NK-92 treated with Interleukin-12 subunit alpha and Interleukin-12 subunit beta, amount 100 ng/mL, for 24 hours (cell line): ENCODE measurements at places on chromosomes 5 and 9.

DNA sequence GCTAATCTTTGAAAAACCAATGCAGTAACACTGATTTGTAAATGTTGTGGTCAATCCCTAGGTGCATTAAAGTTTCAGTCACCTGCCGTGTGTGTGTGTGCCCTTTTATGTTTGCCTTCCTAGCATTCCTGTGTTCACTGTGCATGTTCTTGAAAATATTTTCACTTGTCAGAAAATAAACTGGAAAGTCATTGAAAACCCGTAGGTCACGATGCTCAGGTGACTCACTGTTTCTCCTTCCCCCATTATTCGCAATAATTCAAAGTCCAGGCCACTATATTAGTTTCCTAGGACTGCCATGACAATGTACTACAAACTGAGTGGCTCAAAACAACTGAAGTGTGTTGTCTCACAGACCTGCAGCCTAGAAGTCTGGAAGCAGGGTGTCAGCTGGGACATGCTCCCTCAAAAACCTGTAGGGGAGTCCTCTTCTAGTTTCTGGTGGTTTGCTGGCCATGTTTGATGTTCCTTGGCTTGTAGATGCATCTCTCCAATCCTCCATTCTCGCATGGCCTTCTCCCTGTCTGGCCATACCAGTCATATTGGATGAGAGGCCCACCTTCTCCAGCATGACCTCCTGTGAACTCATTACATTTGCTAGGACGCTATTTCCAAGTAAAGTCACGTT, 29.3 kb downstream of the MARVELD2 start:
- no peak for DNase-seq

DNA sequence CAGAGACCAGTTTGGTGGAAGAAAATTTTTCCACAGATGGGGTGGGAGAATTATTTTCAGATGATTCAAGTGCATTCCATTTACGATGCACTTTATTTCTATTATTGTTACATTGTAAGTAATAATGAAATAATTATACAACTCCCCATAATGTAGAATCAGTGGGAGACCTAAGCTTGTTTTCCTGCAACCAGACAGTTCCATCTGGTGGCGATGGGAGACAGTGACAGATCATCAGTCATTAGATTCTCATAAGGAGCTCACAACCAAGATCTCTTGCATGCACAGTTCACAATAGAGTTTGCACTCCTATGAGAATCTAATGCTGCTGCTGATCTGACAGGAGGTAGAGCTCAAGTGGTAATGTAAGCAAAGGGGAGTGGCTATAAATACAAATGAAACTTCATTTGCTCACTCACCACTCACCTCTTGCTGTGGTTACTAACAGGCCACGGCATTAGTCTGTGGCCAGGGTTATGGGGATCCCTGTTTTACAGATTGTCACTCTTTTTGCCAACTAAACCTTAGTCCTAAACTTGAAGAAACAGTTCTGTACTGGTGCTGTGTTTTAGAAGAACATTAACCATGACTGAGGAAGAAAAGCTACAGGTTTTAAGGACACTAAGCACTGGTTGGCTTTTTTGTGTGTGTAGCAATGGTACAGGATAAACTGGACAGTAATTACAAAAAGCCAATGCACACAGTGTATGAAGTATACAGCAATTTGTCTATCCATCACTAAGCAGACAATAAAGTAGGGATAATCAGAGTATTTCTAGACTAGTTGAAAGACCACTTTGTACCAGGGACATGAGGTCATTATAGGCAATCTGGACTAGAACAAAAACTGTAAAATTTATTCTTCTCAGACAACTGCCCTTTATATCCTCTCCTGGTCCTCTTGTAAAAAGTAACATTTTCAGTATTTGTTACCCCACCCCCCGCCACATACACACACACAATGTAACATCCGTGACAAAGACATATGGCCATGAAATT, 9.9 kb downstream of the TMEM232 start:
- DNase-seq = no peak

DNA sequence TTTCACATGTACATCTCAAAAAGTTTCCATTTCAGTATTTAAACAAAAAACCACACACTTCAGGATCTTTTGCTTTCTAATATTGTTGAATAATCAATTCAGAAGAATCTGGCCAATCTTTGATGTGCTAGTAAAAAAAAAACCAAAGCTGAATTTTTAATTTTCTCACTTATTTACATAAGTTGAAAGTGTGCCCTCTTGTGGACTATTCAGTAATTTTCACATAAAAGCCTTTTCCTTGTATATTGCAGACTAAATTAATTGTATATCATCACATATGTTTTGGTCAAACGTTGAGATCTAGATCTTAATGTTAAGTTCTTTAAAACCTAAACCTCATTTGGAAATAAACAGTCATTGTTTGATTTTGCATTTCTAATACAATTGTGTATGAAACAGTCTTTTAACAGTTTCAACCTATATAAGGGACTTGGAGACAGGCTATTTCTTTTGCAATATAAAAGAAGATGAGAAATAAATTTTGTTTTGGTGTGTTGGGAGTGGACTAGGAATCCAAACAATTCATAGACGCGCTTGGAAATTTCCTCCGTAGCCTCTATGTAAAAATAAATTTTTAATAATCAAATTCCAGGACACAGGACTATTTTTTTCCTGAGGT, 68.1 kb downstream of the NIPBL start:
- DNase-seq = no peak

- DNase-seq = no peak
Observed at GRCh38 chr5:158670201-158670600, 429.5 kb downstream of the EBF1 start.

GRCh38 chr5:140631831-140632365, 1.1 kb downstream of the CD14 start:
- no peak for DNase-seq

GRCh38 chr9:684054-684890, 157.2 kb upstream of the DMRT1 start:
- DNase-seq = no peak

DNA sequence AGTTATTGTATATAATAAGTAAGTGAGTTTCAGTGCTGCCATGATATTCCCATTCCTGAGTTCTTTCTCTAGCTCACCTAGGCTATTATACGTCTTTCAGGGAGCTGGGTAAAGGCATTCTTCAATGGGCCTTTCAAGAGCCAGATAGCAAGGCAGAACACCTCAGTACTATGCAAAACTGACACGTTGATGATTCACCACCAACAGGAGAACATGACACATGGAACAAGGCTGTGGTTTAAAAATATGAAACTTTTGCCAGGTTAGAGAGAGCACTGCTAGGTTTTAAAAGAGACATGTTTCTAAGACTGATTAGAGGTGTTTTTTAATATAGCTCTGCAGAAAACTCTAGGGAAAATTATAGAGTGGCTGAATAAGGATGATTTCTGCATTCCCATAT, 95.9 kb downstream of the UGCG start:
- DNase-seq = no peak

- DNase-seq = no peak
Observed at GRCh38 chr9:87193151-87193550, 245.8 kb upstream of the GAS1 start.

- no peak for DNase-seq
Observed at GRCh38 chr5:106392766-106393165, 1278.0 kb downstream of the EFNA5 start.

- no peak for DNase-seq
Observed at GRCh38 chr9:113989017-113989713, 88.9 kb downstream of the AMBP start.

DNA sequence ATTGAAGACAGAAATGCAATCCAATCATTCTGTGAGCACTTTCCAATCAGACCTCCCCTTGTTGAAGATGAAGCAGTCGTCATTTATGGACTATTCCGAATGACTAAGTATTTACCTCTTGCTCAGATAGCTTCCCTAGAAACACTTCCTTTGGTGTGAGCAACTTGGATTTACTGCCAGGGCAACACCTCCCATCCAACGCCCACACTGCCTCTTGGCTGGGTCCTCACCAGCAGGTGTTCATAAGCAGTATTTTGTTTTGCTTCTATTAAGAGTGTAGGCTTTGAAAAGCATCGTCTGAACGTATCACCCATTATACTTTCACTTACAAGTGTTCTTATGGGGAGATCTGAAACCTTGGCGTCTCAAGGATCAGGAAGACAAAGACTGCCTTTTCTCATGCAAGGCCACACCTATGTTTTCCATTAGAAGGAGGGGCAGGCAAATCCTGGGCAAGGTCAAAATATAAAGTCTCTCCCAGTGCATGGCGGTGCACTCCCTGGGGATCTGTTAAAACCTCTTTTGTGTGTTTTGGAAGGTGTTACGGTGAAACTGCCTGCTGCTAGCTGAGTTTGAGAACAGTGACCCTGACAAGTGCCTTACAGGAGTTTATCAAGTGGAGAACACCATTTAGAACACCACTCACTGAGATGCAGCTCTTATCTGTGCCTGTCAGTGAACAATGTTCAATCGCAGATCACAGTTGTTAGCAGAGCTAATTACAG, 10.6 kb upstream of the MARCHF3 start:
- DNase-seq = no peak

DNA sequence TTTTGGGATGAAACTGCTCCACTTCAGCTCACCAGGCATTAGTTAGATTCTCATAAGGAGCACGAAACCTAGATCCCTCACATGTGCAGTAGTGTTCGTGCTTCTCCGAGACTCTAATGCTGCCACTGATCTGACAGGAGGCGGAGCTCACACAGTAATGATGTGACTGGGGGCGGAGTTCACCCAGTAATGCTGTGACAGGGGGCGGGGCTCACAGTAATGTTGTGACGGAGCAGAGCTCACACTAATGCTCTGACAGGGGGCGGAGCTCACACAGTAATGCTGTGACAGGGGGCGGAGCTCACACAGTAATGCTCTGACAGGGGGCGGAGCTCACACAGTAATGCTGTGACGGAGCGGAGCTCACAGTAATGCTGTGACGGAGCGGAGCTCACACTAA, 27.1 kb upstream of the LRRC14B start:
- DNase-seq = no peak

DNA sequence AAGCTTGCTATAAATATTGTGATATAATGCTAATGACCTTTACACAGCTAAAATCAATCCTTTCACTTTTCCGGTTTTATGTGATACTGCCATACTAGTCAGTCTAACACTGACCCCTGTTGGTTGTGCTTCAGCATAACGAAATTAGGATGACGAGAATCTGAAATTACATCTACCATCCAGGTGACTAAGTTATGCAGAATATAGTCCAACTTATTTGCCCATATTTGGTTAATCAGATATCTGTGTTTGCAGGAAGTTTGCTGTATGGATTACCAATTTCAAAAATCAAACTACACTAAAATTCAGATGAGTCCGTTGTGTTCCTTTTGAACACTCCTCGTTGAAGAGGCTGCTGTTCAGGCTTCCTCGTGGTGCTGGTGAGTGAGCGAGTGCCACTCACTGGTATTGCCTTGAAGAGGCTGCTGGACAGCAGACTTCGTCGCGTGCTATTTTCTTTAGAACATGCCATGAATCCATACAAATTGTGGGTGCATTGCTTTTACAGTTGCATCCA, 32.5 kb downstream of the TENT4A start:
- no peak for DNase-seq

DNA sequence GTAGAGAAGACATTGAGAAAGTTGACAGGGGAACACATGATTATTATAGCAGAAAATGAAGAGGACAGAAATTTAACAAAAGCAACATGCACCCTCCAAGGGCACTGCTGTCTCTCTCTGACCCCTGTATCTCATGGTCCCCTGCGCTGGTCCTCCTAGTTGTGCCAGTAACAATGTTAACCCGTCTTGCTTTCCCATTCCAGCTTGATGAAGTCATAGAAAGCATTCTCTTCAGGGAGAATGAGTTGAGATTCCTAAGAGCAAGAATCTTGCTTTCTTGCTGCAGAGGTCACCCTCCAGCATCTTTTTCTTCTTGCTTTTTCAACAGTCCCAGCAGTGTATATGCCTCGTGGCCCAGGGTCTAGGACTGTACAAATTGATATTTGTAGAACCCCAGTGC, 279.6 kb upstream of the ADAMTSL1 start:
- no peak for DNase-seq

DNA sequence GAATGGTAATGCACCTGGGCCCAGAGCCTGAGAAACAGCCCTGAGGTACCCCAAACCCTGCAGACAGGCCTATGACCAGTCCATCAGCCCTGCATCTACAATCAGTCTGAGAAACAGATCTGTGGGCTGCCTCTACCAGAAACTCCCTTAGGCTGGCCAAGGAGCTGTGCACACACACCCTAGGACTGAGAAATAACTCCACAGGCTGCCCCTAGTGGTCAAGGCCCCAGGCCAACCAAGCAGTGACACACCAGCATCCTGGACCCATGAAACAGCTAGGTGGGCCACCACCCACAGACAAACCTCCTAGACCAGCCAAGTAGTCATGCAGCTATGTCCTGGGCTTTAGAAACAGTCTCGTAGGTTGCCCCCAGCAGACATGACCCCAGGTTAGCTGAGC, 253.6 kb upstream of the VLDLR start:
- no peak for DNase-seq

- DNase-seq = no peak
Observed at GRCh38 chr9:16341177-16341576, 529.3 kb downstream of the BNC2 start.

DNA sequence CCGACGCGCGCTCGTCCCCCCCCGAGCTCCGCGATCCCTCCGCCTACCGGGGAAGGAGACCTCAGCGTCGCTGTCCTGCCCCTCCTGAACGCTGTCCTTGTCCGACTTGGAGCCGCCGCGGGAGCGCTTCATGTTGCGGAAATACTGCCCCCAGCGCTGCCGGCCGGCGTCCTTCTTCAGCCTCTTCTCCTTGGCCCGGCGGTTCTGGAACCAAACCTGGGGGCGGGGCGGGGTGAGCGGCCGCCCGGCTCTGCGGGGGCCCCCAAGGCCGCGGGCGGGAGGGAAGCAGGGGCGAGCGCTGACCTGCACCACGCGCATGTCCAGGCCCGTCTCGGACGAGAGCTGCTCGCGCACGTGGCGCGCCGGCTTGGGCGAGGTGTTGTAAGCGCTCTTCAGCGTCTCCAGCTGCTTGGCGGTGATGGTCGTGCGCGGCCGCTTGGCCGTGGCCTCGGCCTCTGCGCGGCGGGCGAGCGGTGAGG, 6.3 kb downstream of the LHX3 start:
- DNase-seq = no peak

DNA sequence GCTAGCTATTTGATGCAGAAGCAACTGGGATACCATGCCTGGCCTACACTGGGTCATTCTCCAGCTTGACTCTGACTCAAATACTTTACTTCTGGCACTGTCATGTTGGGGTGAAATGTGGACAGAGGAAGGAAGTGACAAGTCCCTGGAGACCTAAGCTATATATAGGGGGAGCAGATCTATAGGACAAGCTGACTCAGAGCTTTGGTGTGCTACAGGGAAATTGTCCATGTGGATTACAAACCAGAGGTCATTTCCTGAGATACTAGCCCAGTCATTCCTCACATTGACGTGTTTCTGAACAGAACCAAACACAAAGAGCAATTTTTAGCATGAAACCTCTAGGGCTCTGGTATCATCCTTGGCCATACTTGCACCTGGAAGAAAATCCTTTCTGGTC, 531.6 kb upstream of the CLINT1 start:
- no peak for DNase-seq
